ENCODE measurements at places on chromosomes 7 and 10.

DNA sequence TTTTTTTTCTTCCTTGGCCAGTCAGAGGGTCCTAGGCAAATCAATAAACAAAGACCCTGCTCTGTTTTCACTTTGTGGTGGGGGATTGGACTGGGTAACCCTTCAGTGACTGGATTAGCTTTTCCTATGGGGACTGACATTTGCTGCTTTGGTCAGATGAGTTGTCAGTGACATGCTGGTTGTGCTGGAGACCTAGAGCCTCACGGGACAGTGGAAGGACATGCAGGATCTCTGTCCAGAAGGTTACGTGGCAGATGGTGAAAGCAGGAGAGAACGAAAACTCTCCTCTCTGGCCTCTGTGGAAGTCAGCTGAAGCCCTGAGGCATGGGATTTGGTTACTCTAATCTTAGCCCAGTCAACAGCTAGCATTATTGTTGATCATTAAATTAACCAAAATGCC lies 90.0 kb upstream of the BMPER start:
- DNase-seq, result peak; percentile 17

DNA sequence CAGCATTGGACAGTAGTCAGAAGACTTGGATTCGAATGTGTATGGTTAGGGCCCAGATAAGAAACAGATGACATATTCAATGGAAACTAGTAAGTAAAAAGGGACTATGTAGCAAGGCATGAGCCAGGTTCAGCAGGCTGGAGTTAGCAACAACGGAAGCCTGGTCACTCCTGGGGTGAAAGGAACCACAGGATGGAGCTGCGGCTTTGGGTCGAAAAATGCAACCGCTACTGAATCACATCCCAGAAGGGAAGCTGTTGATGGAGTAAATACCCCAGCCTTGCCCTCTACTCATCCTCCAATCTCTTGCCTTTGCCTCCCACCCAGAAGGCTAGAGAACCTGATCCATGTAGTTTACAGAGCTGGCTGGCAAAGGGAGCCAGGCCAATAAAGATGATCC lies 37.5 kb upstream of the EGR2 start:
- no peak for DNase-seq

GRCh38 chr7:33539659-33540400 lies 365.5 kb upstream of the BMPER start:
- no peak for DNase-seq

DNA sequence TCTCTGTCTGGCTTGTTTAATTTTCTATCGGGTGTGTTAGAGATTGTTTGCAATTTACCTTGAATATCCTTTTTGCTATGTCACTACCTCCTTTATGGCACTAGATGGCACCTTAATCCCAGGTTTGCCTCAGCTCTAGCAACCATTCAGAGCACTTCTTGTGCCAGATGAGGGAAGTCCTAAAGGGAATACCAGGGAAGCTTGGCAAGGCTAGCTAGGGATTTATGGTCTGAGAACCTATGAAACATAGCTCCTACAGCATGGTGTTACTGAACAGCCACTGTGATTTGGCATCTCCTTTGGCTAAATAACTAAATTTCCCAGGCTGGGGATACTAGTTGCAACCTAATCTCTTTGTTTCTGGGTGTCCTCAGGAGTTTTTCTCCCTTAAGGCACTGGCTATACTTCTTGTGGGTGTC lies 69.0 kb upstream of the VOPP1 start:
- DNase-seq, result peak; percentile 78

DNA sequence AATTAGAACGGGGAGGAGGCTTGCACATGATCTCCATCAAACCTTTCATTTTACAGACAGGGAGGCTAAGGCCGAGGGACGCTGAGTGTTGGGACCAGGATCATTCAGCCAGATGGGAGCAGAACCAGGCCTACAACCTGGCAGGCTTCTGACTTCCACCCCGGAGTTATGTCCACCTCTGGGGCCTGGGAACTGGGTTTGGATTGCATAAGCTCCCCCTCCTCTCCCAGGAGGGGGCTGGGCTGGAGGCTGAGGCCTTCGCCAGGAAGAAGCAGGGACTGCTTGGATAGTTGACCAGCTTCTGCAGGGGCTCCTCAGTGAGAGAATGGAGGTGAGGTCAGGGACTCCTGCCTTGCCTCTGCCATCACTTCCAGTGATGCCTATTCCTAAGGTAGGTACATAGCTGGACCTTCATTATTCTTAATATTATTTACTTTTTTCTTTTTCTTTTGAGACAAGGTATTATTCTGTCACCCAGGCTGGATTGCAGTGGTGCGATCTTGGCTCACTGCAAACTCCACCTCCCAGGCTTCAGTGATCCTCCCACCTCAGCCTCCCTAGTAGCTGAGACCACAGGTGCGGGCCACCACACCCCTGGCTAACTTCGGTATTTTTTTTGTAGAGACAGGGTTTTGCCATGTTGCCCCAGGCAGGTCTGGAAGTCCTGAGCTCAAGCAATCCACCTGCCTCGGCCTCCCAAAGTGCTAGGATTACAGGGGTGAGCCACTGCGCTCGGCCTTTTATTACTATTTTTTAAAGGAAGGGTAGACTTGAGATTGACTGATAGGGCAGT lies 1.3 kb downstream of the SNX10 start:
- DNase-seq, result peak; percentile 30

DNA sequence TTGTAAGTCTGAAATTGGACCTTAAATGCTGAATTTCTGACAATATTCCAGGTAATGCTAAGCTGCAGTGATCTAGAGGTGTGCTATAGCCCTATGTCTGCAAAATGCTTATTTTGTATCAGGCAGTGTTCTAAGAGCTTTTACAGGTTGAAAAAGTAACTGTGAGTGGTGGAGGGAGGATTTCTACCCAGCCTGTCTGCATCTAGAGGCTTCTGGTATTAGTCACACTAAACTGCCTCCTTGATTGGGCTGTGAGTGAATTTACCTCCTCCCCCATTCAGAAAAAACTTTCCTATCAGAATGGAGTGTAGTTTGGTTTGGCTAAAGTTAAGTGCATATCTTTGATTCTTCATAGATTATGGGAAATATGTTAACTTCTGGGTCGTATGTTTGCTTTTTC lies 56.8 kb downstream of the BBS9 start:
- DNase-seq, result no peak

GRCh38 chr10:8352171-8353075 lies 297.9 kb downstream of the GATA3 start:
- DNase-seq, result no peak

- DNase-seq, result no peak
Observed at GRCh38 chr7:90688810-90689209, 92.7 kb downstream of the CDK14 start.

GRCh38 chr10:4474829-4475228 lies 351.2 kb upstream of the AKR1E2 start:
- no peak for DNase-seq

GRCh38 chr10:114541797-114542160 lies 116.3 kb downstream of the ABLIM1 start:
- no peak for DNase-seq

DNA sequence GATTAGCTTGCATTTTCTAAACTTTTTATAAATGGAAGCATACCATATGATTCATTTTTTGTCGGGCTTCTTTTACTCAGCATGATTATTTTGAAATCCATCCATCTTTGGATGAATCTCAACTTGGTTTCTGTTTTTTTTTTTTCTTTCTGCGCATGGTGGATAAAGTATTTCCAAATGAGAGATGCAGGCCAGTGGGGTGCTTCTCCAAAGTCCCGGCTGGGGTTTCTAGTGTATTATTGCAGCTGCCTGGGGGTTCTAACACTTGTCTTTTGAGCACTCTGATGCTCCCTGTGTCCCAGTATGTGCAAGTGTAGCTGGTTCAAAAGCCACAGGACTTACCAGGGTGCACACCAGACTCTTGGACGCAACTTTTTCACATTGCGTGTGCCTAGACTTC lies 70.9 kb upstream of the LOXL4 start:
- no peak for DNase-seq

DNA sequence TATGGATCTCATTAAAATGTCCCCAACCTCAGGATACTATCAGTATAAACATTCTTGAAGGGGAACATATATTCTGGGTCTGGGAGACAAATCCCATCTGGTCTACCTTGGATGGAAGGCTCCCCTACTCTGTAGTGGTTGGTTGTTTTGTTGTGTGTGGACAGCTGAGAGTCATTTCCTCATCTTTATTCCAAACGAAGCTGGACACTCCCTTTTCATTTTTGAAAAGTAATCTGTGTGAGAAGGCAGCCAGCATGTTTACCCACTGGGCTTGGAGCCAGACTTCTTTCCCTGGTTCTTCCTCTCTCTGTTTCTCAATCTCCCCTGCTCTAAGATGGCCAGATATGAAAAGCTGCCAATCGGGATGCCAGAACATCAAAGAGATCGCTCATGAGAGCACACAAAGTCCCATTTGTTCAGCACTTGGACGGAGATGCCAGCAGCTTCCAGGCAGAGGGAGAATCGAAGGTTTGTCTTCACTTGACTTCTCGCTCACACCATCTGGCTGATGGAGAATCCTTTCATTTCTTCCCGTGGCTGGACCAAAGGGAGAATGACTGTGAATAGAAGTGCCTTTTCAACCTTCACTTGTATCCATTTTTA lies 108.1 kb upstream of the AGR3 start:
- DNase-seq, result peak; percentile 82

DNA sequence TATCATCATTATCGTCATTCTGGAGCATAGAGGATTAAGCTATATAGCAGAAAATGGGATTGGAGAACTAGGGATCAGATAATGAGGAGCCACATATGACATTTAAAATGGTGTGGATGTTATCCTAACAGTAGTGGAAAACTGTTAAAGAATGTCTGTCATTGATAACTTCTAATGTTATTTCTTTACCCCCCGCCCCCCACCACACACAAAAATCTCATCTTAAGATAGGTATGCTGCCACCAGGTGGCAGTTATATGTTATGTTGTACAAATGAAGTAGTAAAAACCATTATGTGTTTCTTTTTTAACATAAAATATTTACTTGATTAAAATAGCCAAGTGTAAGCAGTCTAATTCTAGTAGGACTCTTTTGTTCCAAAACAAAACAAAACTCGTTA lies 13.0 kb downstream of the AKAP9 start:
- DNase-seq, result peak; percentile 8

DNA sequence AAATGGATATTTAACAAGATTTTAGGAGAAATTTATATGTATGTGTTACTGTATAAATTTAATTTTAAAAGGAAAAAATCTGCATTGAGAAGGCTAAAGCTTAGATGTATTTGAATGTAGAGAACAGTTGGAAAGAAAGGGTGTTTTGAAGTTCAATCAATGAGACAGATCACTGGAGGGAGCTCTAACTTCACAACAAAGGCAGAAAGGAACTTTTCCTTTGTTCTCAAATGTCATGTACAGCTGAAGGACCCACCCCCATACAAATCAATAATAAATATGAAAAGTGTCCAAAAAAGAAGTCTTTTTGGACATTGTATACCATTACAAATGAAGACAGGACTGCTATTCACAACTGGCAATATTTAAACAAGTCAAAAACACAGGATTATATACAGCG lies 403.4 kb downstream of the DNAJB9 start:
- DNase-seq, result no peak

DNA sequence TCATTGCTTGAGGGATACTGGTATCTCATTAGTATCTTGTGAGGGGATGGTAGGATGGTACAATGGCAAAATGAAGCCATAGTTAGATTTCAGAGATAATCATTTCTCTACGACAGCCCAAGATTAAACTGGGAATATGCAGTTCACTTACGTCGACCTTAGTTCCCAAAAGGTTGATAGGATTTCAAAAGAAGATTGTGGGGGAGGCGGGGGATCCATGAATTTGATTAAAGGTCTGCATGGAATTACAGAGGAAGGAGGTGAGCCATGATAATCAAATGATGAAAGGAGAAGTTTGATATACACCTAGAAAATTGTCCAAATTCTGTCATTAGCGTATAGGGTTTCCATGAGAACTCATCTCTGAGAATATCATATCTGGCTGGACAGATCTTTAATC lies 206.6 kb downstream of the CELF2 start:
- DNase-seq, result no peak

GRCh38 chr7:129906700-129907099 lies 46.1 kb downstream of the UBE2H start:
- DNase-seq, result no peak

DNA sequence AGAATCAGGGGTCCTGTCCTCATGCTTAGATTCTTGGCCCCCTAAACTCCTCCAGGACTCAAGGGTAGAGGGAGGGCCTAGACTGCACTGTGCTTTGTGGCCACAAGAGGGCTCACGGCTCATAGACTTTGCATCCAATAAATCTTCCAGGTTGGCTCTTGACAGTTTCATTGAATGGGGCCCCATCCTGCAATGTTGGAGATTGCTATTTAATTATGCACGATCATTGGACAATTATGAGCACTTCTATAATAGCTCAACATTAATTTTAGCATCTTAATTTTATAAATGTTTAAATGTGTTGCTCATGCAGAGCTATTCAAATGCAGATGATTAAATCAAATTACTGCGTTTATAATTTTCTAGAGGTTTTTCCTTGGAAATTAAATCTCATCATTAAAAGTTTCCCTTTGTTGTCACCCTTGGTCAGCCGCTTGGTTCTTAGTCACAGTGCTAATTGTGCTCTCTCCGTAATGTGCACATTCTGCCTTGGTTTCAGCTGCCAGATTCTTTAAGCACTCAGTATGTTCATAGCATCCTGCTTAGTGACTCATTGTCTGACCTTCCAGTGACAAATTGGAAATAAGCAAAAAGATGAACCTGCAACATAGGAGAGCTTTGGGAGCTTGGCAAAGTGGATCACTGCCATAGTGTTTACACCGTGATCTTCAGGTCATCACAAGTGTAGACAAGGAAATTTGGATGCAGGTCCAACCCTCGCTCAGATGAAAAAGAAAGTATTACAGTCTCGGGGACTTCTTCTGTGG lies 33.4 kb upstream of the PLPP4 start:
- DNase-seq, result peak; percentile 18

Data from NCI-H146 (cell line).